Immature natural killer cell (primary cell): ENCODE measurements at places on chromosomes 7 and 10. TPM values are rescaled to one million over a fixed set of nuclear protein-coding genes. Genes with fewer than 3 reads are reported as not detected.

Gene ARL5B
- 0.84 TPM for polyA plus RNA-seq

Gene LDB1
- polyA plus RNA-seq, result 5.5 TPM

Gene ATRNL1
- not detected for polyA plus RNA-seq

Gene TFR2
- 1.8 TPM for polyA plus RNA-seq

Gene C10orf62
- polyA plus RNA-seq, result not detected

Gene CCL24
- not detected for polyA plus RNA-seq

DNA sequence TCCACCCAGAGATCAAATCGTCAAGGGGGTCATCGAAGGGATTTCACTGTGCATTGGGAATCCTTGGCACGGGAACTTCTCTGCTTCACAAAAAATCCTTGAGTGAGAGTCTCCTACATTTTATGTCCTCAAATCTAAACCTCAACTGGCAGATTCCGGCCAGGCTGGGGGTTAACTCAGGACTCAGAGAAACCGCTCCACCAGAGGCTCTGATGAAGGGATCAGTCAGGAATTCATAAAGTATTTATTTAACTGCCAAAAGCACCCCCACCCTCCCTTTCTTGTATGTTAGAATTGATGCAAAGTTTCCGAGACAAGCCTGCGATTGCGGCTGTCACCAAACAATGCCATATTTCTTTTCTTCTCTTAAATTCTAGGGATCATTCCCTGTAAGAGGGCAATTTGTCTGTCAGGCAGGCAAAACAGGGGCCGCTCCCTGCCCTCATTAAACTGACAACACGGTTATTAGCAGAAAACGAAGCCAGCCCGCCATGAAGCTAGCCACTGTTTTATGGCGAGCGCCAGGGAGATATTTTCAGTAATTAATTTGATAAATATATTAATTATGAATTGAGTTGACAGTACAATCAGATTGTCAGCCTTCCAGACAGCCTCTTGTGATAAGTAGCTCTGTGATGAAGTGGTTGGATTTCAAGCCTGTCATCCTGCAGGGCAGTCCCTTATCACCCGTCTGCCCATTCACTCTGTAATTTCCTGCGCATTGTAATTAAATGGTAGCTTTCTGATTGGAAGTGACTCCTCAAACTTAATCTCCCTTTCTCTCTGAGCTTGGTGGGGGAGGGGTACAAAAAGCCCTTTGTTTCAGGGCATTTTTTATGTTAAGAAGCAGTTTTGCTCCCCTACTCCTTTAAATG is 153.0 kb upstream of the GPR26 start:
- no peaks in the 10 kb centered on the region for H3K36me3 ChIP-seq
- no peak overlapping the region for H3K27ac ChIP-seq
- no peak for DNase-seq
- no peak overlapping the region for H3K4me3 ChIP-seq
- H3K27me3 ChIP-seq, result peaks cover 7% of the 10 kb centered on the region

DNA sequence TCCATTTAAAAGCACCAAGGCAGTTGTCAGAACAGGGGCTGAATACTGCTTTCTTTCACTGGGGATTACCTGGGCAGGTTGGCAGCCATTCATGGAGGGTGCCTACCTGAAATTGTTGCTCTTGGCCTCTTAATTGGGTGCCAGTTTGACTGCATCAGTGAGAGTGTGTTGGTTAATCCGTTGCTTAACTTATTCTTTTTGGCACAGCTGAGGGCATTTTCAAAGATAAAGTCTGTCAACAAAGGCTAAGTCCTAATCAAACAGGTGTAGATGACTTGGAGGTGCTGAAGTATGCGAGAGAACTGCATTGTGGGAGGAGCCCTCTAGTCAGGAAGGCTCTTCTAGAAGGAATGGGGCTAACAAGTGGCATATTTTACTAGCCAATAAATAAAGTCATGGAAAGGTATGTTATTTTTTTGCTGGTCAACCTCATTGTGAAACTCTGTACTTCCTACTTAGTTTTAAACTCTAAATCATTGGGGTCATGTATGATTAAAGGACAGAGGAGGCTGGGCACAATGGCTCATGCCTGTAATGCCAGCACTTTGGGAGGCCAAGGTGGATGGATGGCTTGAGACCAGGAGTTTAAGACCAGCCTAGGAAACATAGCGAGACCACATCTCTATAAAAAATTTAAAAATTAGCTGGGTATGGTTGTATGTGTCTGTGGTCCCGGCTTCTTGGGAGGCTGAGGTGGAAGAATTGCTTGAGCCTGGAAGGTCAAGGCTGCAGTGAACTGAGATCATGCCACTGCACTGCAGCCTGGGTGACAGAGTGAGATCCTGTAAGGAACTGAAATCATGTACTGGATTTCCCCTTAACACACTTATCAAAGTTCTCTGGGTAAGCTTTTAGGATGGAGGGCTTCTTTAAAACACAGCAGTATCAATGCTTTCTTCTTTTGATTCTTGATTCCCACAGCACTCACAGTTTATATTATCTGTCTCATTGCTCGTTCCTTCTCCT is 134.1 kb downstream of the LRMDA start:
- no peak overlapping the region for H3K4me3 ChIP-seq
- no peaks in the 10 kb centered on the region for H3K27me3 ChIP-seq
- H3K27ac ChIP-seq, result no peak overlapping the region
- no peaks in the 10 kb centered on the region for H3K4me1 ChIP-seq
- no peak for DNase-seq

GRCh38 chr7:91945476-91945875 is 4.8 kb downstream of the AKAP9 start:
- H3K36me3 ChIP-seq, result peaks cover 4% of the 10 kb centered on the region
- no peak overlapping the region for H3K4me3 ChIP-seq
- peaks cover 5% of the 10 kb centered on the region for H3K27me3 ChIP-seq
- H3K27ac ChIP-seq, result peak overlapping the region; percentile 68
- DNase-seq, result no peak
- peaks cover 65% of the 10 kb centered on the region for H3K4me1 ChIP-seq

GRCh38 chr7:5132539-5132938 is 57.5 kb upstream of the WIPI2 start:
- H3K4me1 ChIP-seq, result peaks cover 7% of the 10 kb centered on the region
- no peak for DNase-seq
- no peaks in the 10 kb centered on the region for H3K27me3 ChIP-seq

DNA sequence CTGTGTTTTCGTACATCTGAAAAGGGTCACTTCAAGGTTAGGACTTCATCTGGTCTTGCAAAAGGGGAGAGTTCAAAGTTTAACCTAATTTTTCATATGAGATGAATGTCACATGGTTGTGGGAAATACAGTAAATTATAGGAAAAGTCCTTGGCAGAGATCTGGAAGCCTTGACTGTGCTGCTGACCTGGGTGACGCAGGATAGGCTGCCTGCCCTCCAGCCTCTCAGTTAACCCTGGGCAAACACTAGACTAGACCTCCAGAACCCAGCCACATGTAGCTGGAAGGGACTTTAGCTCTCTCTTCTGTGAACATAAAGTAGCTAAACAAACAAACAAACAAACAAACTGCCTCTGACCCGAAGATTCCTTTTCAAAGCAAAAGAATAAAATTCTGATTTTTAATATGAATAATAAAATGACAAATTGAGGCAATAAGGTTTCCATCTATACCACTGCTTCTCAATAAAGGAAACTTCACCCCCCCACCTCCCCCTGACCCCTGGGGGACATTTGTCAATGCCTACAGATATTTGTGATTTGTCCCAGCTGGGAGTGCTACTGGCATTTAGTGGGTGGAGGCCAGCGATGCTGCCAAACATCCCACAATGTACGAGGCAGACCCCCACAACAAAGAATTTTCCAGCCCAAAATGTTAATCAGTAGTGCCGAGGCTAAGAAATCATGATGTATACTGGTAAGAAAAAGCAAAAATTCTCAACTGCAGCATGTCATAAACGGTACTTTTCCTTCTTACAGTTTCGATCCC is 75.2 kb upstream of the PRR15 start:
- DNase-seq, result no peak

GRCh38 chr10:74888962-74889661 is 62.7 kb downstream of the KAT6B start:
- H3K27me3 ChIP-seq, result no peaks in the 10 kb centered on the region
- no peak for DNase-seq
- no peak overlapping the region for H3K4me3 ChIP-seq
- peak overlapping the region; percentile 65 for H3K27ac ChIP-seq
- peaks cover 38% of the 10 kb centered on the region for H3K4me1 ChIP-seq

- DNase-seq, result no peak
- H3K36me3 ChIP-seq, result no peaks in the 10 kb centered on the region
- H3K4me1 ChIP-seq, result no peaks in the 10 kb centered on the region
Observed at GRCh38 chr7:22318376-22318775, 38.6 kb downstream of the RAPGEF5 start.
